AML-193 (cell line): ENCODE measurements at places on chromosomes 4 and X.

GRCh38 chr4:87037671-87038334 is 103.0 kb downstream of the AFF1 start:
- no peak for DNase-seq

- no peak for DNase-seq
Observed at GRCh38 chrX:132266583-132267355, 47.5 kb upstream of the RAP2C start.

DNA sequence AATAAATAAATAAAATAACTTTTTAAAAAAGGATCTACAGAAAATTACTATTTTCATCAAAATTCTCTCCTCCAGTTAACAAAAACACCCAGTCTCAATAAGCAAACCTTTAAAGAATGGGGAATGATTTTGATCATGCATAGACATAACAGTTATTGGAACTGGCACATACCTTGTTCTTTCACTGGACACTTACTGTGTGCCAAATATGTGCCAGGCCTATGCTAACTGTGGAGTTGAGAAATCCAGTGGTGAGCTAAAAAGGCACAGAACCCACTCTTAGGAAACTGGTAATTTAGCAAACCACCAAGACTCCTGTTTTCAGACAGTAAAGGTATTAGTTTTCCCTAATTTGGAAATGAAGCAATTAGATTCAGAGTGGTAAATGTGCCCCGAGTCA is 39.1 kb downstream of the CLOCK start:
- no peak for DNase-seq

DNA sequence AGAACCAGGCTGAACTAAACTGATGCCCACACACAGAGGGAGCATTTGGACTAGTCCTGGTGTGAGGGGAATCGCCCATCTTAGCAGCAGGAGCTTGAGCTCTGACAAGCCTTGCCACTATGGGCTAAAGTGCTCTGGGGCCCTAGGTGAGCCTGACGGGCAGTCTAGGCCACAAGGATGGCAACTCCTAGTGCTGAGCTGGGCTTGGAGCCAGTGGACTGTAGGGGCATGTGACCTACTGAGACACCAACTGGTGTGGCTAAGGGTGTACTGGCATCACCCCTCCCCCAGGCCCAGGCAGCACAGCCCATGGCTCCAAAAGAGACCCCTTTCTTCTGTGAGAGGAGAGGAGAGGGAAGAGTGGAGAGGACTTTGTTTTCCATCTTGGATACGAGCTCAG is 14.5 kb downstream of the CENPU start:
- no peak for DNase-seq

- no peak for DNase-seq
Observed at GRCh38 chr4:185437809-185438208, 12.0 kb upstream of the UFSP2 start.

DNA sequence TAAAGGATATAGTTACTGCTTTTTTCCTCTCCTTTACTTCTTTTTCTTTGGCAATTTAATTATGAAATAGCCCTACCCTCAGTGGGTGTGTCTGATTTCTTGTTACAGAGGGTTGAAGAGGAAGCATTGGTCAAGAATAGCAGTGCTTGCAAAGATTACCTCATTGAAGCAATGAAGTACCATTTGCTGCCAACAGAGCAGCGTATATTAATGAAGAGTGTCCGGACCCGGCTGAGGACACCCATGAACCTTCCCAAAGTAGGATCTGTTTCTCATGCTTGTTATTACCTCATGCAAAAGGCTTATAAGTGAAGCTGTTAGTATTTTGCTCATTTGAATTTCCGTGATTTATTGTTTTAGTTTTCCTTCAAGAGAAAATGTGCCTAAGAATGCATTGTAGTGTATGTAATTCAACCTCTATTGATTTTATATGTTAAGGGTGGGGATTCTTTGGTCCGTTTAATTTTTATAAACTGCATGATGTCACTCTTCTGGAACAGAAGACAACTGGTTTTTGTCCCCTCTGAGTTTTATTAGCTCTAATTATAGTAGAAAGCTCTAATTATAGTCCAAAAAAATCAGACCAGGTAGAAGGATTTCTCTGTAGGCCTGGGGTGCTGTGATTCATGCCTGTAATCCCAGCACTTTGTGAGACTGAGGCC is 27.9 kb upstream of the MSMO1 start:
- peak; percentile 67 for DNase-seq
